ENCODE measurements at places on chromosomes 12 and 14. TPM values are rescaled to one million over a fixed set of nuclear protein-coding genes. Genes with fewer than 3 reads are reported as not detected.

Gene MRPS35
- total RNA-seq: 53.9 TPM

Gene PRH2
- total RNA-seq: not detected

Gene ZNF384
- 77.1 TPM for total RNA-seq

Gene SOX5
- 1.1 TPM for total RNA-seq

Gene WSCD2
- not detected for total RNA-seq
